ENCODE measurements at places on chromosomes 6 and 20.

DNA sequence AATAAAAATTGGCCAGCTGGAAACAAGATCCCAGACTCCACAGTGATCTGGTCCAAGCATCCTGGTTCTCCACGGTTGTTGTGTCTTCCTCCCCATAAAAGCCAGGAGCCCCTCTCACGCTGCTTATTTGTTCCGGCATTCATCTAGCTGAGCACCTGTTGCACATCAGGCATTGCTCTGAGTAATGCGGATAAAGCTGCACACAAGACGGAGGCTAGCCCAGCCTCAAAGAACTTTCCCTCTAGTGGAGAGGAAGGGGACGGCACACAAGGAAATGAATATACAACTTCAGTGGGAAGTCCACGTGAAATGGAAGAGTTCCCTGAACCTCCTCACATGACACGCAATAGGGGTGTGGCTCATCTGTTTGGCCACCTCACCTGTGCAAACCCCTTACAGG lies 30.3 kb upstream of the NXT1 start:
- DNase-seq = no peak

- DNase-seq = no peak
Observed at GRCh38 chr6:6816716-6817115, 228.2 kb downstream of the LY86 start.

DNA sequence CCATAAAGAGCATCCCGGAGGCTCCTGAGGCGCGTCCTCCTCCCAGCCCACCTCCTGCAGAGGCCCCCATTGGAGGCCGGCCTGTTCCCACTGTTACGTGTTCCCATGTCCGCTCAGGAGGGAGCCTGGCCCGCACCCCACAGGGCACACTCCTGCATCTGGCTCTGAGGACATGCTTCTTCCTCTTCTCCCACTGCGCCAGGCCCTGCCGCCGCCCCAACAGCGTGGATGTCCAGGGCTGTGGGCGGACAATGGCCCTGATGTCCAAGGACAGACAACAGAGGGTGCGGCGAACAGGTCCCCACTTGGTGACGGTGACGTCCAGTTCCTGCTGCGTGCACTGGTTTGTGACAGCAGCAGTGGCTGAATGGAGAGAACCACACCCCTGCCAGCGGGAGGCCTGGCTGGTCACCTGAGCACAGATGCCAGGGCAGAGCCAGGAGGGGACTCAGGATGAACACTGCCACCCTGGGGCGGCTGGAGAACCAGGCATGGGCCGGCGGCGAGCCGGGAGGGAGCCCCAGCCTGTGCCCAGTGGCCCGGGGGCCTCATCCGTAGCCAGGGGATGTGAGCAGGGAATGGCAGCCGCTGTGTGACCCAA lies 26.6 kb downstream of the FRMD1 start:
- no peak for DNase-seq

DNA sequence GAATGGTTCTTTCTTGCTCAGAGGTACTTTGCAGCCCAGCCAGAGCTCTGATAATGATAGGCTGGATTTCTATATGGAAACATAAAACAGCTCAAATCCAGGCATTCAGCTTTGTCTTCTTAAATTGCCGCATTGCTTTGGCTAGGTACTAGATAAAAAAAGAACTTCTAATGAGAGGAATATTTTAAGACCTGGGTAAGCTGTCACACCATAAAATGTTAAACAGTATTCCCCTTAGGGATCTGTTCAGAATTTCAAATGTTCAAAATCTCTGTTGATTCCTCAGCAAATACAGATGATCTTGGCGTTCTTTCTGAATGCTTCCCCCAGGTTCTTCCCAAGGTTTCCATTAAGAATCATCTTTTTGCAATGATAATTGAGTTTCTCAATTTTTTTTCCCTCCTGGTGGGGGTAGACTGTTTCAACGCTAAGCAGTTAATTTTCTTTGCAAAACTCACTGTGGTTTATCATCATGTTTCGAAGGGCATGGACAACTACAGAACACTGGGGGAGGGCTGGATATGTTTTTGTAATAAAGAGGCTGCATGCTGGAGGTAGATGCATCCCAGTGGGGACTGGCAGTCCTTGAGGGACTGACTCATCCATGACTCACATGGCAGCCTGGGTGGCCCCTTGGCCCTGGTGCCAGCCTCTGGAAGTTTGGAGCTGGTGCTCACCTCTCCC lies 31.0 kb downstream of the TIAM2 start:
- no peak for DNase-seq

- DNase-seq = no peak
Observed at GRCh38 chr20:2599288-2600006, 53.0 kb upstream of the NOP56 start.

- DNase-seq = no peak
Observed at GRCh38 chr6:37265860-37266259, 7.9 kb upstream of the TMEM217 start.

DNA sequence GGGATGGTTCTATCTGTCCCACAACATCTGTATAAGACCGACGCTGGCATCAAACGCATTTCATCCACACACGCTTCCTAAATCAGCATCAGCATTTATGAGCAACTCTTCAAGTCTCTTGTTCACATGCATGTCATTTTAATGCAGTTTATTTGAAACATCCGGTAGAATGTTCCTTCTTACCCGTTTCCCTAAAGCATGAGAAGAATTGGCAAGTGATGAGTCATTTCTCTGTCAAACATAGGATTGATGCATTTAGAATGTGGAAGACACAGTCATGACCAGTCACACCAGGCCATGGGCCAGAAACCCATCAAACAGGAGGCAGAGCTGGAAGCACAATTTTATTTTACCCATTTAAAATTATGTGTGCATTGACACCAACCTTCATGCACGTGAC lies 122.8 kb downstream of the UST start:
- DNase-seq = no peak

- no peak for DNase-seq
Observed at GRCh38 chr6:27605401-27606342, 132.8 kb upstream of the ZNF184 start.

DNA sequence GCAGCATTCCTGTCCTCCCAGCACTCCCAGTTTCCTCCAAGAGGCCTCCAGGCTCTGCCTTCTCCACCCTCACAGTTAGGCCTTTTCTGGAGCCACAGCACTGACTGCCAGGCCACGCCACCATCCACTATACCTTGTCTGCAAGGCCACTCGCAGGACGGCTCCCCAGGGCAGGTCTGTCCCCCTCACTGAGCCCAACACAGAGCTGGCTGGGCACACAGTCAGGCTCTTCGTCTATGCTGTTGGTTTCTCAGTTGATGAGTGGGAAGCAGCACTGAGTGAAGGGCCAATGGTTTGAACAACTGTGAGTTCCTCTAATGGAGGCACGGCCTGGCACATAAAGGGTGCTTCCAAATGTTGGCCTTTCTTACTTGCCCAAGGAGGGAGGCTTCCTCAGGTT lies 95.2 kb downstream of the GRM4 start:
- no peak for DNase-seq

- DNase-seq = no peak
Observed at GRCh38 chr20:57208198-57208597, 58.2 kb downstream of the BMP7 start.

GRCh38 chr6:169915769-169916550 lies 164.5 kb downstream of the ERMARD start:
- DNase-seq = no peak

- DNase-seq = peak; percentile 1
Observed at GRCh38 chr6:24524805-24525204, 30.0 kb downstream of the ALDH5A1 start.

DNA sequence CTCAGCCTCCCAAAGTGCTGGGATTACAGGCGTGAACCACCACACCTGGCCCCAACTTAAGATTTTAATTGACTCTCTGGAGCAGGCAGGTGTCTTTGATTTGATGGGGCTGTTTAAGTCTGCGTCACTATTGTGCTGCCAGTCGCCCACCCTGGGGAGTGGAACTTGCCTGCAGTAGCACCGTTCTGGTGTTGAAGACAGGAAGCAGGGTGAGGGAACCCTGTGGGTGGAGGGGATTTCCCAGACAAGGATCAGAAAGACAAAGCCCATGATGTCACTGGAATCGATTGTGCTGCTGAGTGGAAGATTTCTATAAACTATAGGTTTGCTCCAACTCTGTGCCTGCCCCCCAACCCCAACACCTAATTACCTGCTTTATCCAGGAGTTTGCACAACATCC lies 11.0 kb downstream of the ALDH8A1 start:
- no peak for DNase-seq

DNA sequence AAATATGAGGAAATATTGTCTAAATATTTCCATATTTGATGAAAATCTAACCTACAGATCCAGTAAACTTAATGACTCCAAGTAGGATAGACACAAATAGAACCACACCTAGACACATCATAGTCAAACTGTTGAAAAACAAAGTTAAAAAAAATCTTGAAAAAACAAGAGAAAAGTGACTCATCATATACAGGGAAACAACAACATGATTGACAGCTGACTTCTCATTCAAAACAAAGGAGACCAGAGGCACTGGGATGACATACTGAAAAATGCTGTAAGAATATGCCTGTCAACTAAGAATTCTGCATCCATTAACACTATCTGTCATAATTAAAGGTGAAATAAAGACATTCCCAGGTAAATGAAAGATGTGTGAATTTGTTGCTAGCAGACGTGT lies 38.8 kb downstream of the BMP2 start:
- no peak for DNase-seq

- DNase-seq = no peak
Observed at GRCh38 chr20:62310757-62311121, 7.9 kb downstream of the ADRM1 start.

DNA sequence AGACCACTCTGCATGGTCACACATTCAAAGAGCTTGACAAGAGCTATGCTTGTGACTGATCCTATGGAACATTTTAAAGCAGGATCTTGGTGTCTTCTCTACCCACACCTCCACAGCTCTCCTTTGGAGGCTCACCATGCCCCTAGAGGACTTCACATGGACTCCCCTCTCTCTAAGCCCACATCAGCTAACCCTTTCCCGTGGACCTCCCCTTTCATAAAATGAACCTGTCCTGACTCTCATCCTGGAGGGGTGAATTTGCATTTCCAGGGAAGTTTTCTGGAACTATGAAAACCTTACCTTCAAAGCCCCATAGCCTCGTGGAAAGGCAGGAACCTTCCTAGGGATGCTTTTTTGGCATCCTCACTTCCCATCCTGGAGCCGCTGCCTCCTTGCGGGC lies 184.4 kb upstream of the SUPT3H start:
- DNase-seq = no peak

DNA sequence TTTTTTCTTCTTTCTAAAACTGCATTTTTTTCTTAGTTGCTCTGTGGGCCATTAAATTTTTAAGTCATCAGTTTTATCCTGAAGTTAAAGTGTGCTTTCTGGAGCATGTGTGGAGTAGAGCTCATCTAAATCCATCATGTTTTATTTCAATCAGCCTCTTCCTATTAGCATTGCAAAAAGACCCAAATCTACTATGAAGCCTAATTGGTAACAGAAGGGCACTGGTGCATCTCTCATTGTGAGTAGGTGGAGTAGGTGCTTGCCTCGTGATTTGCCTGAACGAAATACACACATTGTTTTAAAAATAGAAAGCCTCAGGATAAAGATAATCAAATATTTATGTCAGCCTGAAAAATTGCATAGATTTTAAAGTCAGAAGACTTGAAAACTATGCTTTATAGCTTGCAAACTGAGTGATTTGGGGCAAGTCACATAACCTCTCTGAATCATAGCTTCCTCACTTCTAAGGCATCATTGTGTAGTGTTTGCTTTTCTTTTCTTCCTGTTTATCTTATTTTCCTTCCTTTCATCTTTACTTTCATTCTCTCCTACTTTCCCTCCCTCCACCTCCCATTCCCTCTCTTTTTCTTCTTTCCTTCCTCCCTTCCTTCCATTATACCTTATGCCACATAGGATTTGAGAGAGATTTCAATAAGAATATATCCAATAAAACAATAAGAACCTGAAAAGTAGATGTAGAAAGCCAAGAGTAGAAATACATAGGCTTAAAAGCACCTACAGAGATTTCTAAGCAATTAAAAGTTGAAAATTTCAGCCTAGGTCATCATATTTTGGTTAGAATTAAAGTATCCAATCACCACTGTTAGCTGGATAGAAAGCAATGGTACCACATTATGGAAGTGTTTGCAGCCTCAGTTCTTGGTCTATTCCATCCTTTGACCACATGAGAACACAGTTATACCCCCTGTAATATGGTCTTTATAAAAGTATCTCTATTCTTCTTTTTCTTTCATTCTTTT lies 49.6 kb upstream of the RNF146 start:
- DNase-seq = no peak

GRCh38 chr6:109075934-109076333 lies 18.7 kb downstream of the SESN1 start:
- no peak for DNase-seq

- DNase-seq = no peak
Observed at GRCh38 chr6:42236030-42236429, 18.4 kb upstream of the MRPS10 start.

- DNase-seq = no peak
Observed at GRCh38 chr6:13667655-13668054, 44.0 kb downstream of the RANBP9 start.

DNA sequence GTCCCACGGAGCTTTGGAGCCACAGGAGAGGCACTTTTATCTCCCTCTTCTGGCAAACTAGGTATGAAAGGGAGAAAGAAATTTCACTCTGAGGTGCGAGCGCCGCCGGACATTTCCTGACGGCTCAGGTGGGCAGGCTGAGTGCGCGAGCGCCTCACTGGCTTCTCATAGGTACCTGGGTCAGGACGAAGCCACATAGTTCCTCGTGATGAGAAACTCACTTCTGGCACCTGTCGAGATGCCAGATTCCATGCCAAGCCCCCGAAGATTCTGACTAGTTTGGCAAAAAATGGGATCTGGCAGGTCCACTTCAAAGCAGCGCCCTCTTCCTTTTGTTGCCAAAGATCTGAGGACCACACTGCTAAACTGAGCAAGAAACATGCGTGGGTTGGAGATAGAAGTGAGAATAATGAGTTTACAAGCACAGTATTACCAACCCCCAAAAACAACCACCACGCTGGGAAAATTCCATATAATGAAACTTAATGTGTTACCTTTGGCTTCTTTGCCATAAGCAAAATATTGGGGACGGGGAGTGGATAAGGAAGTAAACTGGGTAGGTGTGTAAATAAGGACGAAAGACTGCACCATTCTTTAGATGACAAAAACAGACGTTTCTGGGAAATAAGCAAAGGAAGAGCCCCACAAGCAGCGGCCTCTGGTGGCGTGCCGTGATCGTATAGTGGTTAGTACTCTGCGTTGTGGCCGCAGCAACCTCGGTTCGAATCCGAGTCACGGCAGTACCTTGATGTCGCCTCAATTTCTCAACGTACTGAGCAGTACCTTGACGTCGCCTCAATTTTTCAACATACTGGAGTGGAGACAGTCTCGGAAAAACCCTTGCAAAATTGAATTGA lies 89.8 kb upstream of the PRSS16 start:
- DNase-seq = no peak
